EL (cell line): ENCODE measurements at places on chromosomes 1 and 21.

GRCh38 chr1:186953876-186954275, 125.1 kb downstream of the PLA2G4A start:
- no peak for DNase-seq

- DNase-seq = no peak
Observed at GRCh38 chr1:41323243-41323642, 38.0 kb upstream of the FOXO6 start.

DNA sequence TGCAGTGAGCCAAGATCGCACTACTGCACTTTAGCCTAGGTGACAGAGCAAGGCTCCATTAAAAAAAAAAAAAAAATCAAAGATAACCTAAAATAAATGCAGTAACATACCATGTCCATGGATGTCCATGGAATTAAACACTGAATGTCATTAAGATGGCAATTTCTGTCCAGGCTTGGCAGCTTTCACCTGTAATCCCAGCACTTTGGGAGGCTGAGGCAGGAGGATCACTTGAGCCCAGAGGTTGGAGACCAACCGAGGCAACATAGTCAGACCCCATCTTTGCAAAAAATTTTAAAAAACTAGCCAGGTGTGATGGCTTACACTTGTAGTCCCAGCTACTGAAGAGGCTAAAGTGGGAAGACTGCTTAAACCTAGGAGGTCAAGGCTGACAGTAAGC, 100.1 kb downstream of the RUSC1 start:
- no peak for DNase-seq

DNA sequence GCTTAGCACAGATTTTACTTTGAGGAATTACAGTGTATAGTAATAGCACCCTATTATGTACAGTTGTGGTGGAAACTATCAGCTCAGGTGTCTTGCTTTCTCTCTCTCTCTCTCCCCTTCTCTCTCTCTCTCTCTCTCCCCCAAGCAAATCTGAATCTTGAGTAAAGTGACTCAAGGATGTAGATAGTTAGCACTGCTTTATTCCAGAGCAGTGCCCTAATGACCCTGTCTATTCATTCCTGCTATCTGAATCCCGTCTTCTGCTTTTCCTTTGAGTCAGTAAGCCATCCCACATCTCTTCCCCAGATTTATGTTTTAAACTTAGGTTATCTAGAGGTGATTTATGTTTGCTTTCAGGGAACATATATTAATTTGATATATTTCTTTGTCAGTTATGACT, 5.2 kb upstream of the HPCAL4 start:
- no peak for DNase-seq

DNA sequence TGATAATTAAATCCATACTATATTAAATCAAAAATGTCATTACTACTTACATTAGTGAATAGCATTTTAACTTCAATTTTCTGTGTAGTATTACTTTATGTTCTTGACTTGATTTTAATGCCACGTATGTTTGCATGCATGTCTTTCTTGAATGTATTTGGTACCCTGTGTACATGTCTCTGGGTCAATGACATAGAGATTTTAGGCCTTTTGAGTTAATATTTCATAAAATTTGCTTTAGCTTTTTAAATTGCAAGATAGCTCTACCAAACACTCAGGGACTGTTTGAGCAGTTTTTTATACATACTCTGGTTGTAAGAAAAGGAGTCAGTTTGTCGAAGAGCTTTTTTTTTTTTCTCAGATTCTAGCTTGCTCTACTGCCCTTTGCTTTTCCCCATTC, 1.5 kb downstream of the MLLT11 start:
- no peak for DNase-seq

- DNase-seq = peak; percentile 33
Observed at GRCh38 chr1:91555074-91555730, 54.6 kb downstream of the CDC7 start.

- no peak for DNase-seq
Observed at GRCh38 chr1:228548788-228549187, 61.6 kb downstream of the RNF187 start.

DNA sequence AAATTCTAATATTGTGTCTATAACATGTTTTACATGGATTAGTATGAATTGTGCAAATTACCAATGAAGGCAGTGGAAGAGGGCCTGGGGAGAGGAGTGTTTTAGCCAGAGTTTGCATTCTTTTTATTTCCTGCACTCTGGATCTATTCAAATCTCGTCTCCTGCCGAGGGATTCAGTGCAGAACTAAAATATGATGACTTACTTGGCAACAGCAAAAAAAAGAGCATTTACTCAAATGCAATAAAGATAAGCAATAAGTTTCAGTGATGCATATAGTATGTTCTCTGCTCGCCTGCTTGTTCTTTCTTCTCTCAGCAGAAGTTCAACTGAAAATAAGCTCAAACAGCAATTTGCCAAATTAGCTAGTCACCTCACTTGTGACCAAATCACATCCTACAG, 33.4 kb upstream of the NRIP1 start:
- DNase-seq = no peak

GRCh38 chr1:22562584-22563583, at the start of gene EPHA8:
TSS of gene EPHA8 (plus strand) at chr1:22563489. CDS start at chr1:22563636, 147 bp downstream.
- DNase-seq = no peak
